ENCODE measurements at places on chromosomes 3 and 15. TPM values are rescaled to one million over a fixed set of nuclear protein-coding genes. Genes with fewer than 3 reads are reported as not detected.

GRCh38 chr15:56871185-56871584 is 47.3 kb upstream of the TCF12 start:
- DNase-seq = peak; percentile 75
- H3K4me3 ChIP-seq = no peak overlapping the region
- H3K27me3 ChIP-seq = no peaks in the 10 kb centered on the region
- no peaks in the 10 kb centered on the region for H3K36me3 ChIP-seq

GRCh38 chr15:47640079-47640478 is 77.2 kb upstream of the SEMA6D start:
- no peak overlapping the region for H3K4me3 ChIP-seq
- no peak for DNase-seq
- no peak overlapping the region for H3K27ac ChIP-seq
- no peaks in the 10 kb centered on the region for H3K36me3 ChIP-seq
- H3K27me3 ChIP-seq = no peaks in the 10 kb centered on the region
- peaks cover 44% of the 10 kb centered on the region for H3K4me1 ChIP-seq

- peaks cover 8% of the 10 kb centered on the region for H3K36me3 ChIP-seq
- H3K4me3 ChIP-seq = no peak overlapping the region
These were observed 32.3 kb downstream of the TSPAN3 start for GRCh38 chr15:77038312-77039216.

- H3K27ac ChIP-seq = peak overlapping the region; percentile 86
- no peak for DNase-seq
- no peak overlapping the region for H3K4me3 ChIP-seq
- H3K36me3 ChIP-seq = no peaks in the 10 kb centered on the region
These were observed 315.1 kb downstream of the ARPP21 start for GRCh38 chr3:35954413-35954812.

Gene STRIT1
- total RNA-seq = not detected

Gene SAXO2
- 9.3 TPM for total RNA-seq

Gene SCN11A
- total RNA-seq = 0.28 TPM
